ENCODE measurements at places on chromosomes 6 and 20.

- no peak for DNase-seq
Measured at GRCh38 chr6:1131285-1132079, 180.4 kb upstream of the FOXQ1 start.

DNA sequence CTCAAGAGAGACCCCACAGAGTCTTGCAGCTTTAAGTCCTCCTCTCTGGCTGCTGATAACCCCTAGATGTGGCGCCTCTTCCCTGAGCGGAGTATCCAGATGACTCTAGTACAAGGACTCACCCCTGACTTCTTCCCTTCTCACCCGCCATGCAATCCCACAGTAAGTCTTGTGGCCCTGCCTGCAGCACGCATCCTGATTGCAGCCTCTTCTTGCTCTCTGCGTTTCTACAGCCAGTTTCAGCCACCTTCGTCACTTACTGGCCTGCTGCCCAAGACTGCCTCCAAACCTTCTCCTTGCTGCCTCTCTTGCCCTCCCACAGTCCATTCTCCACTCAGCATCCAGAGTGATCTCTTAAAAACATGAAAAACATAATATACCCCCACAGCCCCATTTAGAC is 2.4 kb upstream of the RPP40 start:
- DNase-seq = no peak

DNA sequence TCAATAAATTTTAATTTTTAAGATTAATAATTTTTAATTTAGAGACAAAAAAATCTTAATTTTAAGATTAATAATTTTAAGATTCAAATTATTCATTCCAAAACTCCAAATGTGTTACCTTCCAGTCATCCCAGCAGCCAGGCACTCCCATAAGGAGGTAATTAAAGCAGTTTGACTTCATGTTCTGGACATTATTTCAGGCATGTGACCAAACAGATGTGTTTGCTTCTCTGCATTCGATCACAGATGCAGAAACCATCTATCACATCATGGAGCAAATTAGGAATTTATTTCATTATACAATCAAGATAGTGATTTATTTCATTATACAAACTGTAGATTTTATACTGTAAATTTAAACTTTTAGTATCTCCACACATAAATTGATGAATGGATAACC is 150.3 kb downstream of the AKAP7 start:
- DNase-seq = no peak

GRCh38 chr6:4280031-4280430 is 144.7 kb upstream of the ECI2 start:
- no peak for DNase-seq

DNA sequence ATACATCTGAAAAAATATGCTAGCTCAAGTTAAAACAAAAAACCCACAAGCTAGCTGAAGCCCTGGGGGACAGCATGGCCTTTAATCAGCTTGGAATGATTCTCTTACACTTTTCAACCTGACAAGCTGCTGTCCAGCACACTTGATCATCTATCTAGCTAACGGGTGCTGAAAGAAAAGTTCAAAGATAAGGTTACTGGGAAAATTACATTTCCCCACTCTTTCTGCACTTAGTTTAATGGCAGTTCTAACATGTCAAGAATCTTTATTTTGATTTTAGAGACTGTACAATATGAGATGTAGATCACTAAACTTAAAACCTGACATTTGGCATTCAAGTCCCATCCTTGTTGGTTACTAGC is 53.4 kb downstream of the STK4 start:
- no peak for DNase-seq

DNA sequence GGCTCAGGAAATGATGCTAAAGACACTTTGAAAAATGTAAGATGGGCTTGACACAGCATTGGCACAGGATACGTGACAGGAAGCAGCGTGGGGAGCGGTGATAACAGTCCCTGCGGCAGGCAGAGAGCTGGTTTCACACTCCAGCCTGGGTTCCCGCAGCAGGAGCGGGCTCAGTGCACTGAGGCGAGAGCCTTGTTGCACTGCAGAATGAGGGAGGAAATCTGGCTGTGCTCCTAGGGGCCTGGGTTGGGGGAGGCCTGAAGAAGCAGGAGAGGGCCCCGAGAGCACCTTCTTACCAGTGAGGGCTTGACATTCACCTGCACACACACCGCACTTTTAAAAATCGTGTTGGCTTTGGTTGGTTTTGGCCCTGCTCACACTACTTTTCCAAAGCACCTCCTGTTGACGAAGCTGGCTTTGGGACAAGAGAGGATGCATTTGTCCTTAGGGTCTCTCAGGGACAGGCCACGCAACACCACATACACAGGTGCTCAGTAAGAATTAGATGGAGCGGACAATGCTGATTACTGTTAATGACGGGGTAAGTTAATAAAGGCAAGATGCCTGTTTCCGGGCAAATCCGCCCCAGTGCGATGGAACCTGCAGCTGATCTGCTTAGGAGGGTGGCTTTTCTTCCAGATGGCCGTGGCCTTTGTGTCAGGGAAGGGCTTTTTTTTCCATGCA is 49.4 kb upstream of the ARMC2 start:
- DNase-seq = no peak

DNA sequence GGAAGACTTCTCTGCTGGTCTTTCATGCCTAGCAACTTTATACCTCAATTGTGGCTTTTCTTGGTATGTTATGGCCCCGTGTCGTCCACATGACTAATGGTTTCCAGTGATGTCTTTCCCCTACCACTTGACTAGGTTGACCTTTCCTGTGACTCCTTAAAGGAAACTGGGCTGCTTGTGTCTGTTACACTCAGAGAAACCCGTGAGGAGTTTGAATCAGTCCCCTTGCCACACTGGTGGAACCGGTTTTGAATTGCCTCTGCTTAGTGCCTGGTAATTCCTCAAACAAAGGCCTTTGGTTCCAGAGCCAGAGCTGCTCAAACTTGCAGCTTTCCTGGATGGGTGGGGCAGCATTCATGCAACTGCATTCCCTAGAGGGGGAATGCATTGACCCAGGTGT is 21.9 kb downstream of the ECT2L start:
- no peak for DNase-seq

DNA sequence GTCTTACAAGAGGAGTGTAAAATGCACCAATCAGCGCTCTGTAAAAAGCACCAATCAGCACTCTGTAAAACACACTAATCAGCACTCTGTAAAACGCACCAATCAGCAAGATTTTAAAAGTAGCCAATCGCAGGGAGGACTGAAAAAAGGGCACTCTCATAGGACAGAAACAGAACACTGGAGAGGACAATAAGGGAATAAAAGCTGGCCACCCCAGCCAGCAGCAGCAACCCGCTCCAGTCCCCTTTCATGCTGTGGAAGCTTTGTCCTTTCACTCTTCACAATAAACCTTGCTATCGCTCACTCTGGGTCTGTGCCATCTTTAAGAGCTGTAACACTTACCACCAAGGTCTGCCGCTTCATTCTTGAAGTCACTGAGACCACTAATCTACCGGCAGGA is 1.7 kb upstream of the AIG1 start:
- DNase-seq = no peak

DNA sequence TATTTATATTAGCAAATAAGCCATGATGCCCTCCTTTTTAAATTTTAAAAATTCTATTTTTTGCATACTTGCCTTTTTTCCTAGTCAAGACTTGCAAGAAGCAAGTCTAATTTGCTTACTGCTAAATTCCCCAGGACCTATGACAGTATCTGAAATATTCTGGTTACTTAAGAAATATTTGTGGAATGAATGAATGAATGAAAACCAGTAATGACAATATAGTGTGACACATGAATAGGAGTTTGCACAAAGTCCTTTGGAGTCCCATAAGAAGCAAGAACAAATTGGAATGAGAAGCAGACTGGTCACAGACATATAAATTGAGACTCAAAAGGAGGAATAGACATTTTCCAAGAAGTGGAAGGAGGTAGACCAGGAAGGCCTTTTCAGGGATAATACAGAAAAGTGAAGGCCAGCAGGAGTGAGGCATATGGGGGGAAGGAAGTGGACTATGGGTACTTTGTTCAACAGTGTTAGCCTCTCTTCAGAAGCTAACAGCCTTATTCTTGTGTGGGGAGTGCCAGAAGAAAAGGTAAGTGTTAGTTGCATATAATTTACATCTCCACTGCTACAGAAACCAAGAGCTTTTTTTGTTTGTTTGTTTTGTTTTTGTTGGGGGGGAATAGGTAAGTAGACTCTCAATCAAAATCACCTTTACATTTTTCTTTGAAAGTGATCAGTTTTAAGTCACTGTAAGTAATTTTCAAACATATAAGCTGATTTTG is 93.6 kb upstream of the FAM184A start:
- no peak for DNase-seq

GRCh38 chr6:12277386-12277785 is 12.8 kb upstream of the EDN1 start:
- no peak for DNase-seq

- DNase-seq = no peak
Measured at GRCh38 chr6:26268659-26269402, 96.2 kb upstream of the BTN3A2 start.

DNA sequence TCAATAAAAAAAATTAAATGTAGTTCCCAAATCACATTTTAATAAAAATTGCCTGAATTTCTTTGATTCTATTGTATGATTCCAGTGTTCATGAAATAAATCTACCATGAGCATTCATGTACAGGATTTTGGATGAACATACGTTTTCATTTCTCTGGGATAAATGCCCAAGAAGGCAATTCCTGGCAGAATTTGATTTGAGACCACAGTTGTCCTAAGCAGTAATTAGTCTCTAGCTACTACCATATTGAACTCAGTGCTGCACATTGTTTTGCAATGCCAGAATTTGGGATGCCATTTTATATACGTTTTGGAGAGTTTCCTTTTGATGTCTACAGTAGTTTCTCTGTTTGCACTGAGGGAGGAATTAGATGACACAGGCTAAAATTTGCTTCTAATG is 265.3 kb upstream of the HS3ST5 start:
- DNase-seq = no peak

DNA sequence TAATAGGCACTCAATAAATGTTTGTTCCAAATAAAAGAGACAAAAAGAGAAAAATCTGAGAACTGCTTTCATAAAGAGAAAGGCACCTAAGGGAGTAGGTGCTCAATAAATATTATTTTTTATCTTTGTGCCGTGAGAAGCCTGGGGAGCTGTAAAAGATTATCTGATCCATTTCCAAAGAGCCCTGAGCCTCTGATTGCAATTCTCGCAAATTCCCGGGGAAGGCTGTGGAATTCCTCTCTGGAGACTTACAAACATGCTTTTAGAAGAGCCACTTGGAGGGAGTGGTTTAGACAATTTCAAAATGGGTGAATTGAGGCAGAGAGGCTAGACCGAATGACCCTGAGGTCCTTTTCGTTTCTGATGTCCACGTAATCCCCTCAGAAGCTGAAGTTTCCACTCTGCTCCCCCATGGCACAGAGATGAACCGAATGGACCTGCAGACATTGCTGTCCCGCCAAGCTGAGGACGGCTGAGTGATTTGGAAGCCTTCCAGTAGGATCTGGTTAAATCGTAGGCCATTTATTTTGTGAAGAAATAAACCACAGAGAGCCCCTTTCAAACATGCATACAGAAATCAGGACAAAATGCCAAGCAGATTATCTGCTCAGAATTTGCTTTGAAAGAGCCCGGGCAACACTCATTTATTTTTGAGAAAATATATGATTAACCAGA is 77.8 kb downstream of the PKHD1 start:
- no peak for DNase-seq

DNA sequence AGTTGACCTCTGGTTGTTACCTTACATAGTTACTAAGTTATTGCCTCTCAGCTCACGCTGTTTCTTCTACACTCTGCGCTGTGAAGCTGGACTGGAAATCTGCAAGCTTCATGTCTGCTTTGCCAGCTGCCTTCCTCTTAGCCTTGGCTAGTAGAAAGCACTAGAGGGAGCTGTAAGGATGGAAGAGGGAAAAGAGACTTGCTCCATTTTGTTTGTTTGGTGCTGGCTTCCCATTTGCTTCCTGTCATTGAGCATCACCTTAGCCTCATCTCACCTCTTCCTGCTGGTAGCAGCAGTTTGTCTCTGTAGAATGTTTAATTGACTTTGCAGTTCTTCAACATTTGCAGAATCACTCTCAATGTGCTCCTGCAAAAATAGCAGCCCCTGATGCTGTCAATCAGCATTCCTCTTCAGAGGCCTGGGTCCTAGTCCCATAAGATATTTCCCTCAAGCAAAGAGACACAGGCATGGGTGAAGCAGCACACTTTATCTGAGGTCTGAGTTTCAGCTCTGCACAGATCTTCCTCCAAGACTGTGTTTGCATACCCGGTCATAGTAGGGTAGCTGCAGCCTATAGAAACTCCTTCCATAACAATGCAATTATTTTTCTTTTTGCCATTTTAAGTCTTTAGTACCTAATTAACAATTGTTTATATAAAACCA is 302.2 kb upstream of the EPHA7 start:
- DNase-seq = no peak

GRCh38 chr6:144285798-144286502 is 815 bp downstream of the UTRN start:
- DNase-seq = peak; percentile 41

- DNase-seq = no peak
Measured at GRCh38 chr6:76351275-76351674, 278.8 kb upstream of the IMPG1 start.

DNA sequence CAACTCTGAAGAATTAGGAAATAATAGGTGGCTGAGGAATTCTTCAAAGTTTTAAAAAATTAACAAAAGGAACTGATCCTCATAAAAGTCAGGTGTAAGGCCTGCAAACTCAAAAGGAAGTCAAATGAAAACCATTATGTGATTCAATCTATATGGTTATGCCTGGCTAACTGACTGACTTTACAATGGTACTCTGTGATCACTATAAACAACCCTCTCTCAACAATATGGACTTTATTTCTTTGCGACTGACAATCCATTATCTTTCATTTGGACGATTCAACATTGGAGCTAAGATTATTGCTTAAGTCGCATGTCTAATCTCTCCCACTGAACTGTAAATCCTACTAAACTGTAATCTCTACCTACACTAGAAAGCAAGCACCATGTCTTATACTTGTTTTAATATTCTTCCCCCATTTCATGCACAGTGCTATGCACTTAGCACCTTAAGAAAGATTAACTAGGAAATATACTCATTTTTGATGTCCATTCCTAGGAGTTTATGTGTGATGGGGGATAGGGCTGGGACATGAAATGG is 1.4 kb downstream of the STK38 start:
- DNase-seq = no peak

- no peak for DNase-seq
Measured at GRCh38 chr6:39471954-39472659, 149.6 kb upstream of the KCNK16 start.

GRCh38 chr6:34005901-34006531 is 139.9 kb downstream of the GRM4 start:
- DNase-seq = no peak

- no peak for DNase-seq
Measured at GRCh38 chr20:48751871-48752270, 75.9 kb downstream of the PREX1 start.

- DNase-seq = no peak
Measured at GRCh38 chr20:53834062-53834442, 236.3 kb downstream of the BCAS1 start.

Data from memory B cell (primary cell).